ENCODE measurements at places on chromosomes 12 and 14. TPM values are rescaled to one million over a fixed set of nuclear protein-coding genes. Genes with fewer than 3 reads are reported as not detected.
A peak's percentile ranks its signal among the peaks of the same experiment; 100 is the strongest.

Gene NRXN3
- 4.3 TPM for total RNA-seq

Gene KCNMB4
- total RNA-seq = 9.2 TPM

Gene TAS2R19
- total RNA-seq = 7.4 TPM

Gene SAMD15
- total RNA-seq = 1.2 TPM

GRCh38 chr12:128078301-128078971, 188.5 kb upstream of the TMEM132C start:
- no peak for DNase-seq

GRCh38 chr12:12560587-12561370, 1.9 kb downstream of the DUSP16 start:
- DNase-seq = peak; percentile 77

Measured in hepatocyte (in vitro differentiated cells).